ENCODE measurements at places on chromosomes 1 and 21. TPM values are rescaled to one million over a fixed set of nuclear protein-coding genes. Genes with fewer than 3 reads are reported as not detected.

GRCh38 chr1:41365772-41366454 lies 4.7 kb downstream of the FOXO6 start:
- no peak for DNase-seq

The CLCA4 gene
- not detected for polyA plus RNA-seq

The BSND gene
- 3.6 TPM for polyA plus RNA-seq

The FCN3 gene
- polyA plus RNA-seq, result 1.7 TPM

- no peak for DNase-seq
These were observed 90.4 kb downstream of the KCNN3 start for GRCh38 chr1:154779551-154780189.

The ALX3 gene
- not detected for polyA plus RNA-seq

The FCRLA gene
- 0.10 TPM for polyA plus RNA-seq

DNA sequence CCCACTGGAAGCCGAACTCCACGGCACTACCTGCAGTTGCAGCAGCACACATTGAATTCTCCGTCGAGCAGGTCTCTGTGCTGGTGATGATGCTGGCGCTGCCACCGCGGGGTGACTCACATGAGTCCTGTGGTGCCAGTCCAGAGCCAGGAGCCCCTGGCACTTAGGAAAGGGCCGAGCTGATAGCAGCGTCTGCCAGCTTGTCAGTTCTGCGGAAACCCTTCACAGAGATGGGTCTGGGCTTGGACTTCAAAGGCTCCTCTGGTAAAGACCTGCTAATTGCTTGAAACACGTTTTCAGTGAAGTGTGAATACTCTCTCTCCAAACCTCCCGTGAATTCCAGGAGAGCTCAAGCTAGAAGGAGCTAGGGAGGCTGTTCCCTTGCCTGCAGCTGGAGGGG lies 92.2 kb downstream of the GRIK3 start:
- no peak for DNase-seq

- DNase-seq, result no peak
These were observed 18.9 kb upstream of the SNRPE start for GRCh38 chr1:203842559-203842876.

GRCh38 chr1:53526451-53527101 lies 67.4 kb downstream of the DMRTB1 start:
- DNase-seq, result no peak

The TCHHL1 gene
- not detected for polyA plus RNA-seq

The KPRP gene
- polyA plus RNA-seq, result not detected

The OR2AK2 gene
- not detected for polyA plus RNA-seq

DNA sequence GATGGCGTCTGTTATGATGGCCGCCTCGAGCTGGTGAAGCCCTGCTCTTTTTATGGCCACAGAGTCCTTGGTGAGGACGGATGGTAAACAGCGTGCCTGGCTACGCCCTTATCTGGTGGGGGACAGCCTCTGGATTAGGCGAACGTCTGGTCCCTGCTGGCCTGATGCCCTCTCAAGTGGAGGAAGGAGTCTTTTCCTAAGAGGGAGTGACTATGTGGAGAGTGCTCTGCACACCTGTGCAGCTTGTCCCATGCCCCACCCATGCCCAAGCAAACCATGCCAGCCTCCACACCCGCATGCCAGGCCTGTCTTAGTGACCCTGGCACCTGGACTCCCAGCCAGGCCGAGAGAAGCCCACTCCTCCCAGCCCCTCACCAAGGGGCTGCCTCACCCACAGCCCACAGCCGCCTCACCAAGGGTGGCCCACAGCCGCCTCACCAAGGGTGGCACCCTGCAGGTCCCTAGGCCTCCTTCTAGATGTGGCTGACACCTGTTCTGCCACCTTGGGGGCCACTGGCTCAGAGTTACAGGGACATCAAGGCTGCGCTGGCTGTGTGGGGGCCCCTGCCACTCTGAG lies 40.2 kb downstream of the WNT9A start:
- no peak for DNase-seq

- DNase-seq, result no peak
These were observed 10.9 kb downstream of the IER5 start for GRCh38 chr1:181099152-181100014.

DNA sequence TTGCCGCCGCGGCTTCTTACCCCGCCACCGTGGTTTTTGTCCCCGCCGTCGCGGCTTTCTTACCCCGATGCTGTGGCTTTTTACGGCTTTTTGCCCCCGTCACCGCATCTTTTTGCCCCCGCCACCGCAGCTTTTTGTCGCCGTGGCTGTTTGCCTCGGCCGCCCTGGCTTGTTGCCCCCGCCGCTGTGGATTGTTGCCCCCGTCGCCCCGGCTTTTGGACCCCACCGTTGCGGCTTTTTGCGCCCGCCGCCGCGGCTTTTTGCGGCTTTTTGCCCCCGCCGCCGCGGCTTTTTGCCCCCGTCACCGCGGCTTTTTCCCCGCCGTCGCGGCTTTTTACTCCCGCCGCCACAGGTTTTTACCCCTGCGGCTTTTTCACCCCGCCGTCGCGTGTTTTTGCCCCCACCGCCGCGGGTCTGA lies 3934.3 kb downstream of the SRGAP2C start:
- no peak for DNase-seq

- DNase-seq, result no peak
These were observed 16.2 kb downstream of the EDN2 start for GRCh38 chr1:41468122-41468762.

- no peak for DNase-seq
These were observed 28.2 kb upstream of the CRNN start for GRCh38 chr1:152442301-152442700.

The IL6R gene
- polyA plus RNA-seq, result 6.6 TPM

DNA sequence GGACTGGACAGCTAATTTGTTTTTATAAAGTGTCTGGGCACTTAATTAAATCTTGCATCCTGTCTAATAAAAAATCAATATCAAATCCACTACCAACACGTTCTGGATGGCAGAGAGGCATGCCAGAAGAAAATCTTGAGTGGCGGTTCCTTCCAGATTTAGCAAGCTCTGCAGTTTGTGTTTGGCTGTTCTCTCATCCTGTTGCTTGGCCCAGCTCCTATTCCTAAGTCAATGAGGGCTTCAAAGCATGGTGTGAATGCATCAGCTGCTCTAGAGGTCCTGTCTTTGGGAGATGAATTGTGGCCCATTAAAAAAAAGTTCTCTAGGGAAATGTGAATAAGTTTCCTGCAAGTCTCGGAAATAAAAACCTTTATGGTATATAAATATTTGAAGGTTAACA lies 90.3 kb downstream of the DISC1 start:
- DNase-seq, result no peak

All from left renal pelvis (tissue), 4 donors.